Neural crest cell (in vitro differentiated cells): ENCODE measurements at places on chromosomes 5 and 9.

DNA sequence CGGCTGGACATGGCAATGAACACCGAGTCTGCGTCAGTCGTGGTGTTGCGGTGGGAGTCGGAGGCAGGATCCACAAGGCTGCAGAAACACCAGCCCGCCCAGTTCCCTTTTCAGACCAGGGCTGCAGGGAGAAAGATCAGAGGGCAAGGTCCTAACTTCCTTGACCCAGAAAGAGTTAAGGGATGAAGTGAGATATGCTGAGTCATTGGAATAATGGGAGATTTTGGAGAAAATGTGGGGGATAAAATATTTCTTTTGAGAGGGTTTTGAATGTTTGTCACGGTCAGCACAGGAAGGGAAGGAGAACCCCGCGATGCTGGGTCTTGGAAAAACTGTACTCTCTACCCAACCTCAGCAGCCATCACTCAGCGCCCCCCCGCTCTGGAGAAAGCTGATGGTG lies 416.0 kb downstream of the ICE1 start:
- H3K4me3 ChIP-seq: no peak overlapping the region
- peaks cover 4% of the 10 kb centered on the region for H3K4me1 ChIP-seq
- H3K27me3 ChIP-seq: peaks cover 2% of the 10 kb centered on the region
- DNase-seq: no peak
- no peaks in the 10 kb centered on the region for H3K36me3 ChIP-seq
- H3K27ac ChIP-seq: no peak overlapping the region

GRCh38 chr5:124477577-124477976 lies 268.9 kb downstream of the ZNF608 start:
- H3K27me3 ChIP-seq: no peaks in the 10 kb centered on the region
- H3K27ac ChIP-seq: no peak overlapping the region
- H3K4me3 ChIP-seq: no peak overlapping the region
- peaks cover 3% of the 10 kb centered on the region for H3K36me3 ChIP-seq
- DNase-seq: no peak
- H3K4me1 ChIP-seq: peaks cover 36% of the 10 kb centered on the region

GRCh38 chr5:76389513-76390154 lies 13.5 kb upstream of the IQGAP2 start:
- H3K4me3 ChIP-seq: no peak overlapping the region
- H3K27me3 ChIP-seq: no peaks in the 10 kb centered on the region
- peak overlapping the region; percentile 20 for H3K27ac ChIP-seq
- H3K4me1 ChIP-seq: peaks cover 36% of the 10 kb centered on the region
- DNase-seq: no peak
- no peaks in the 10 kb centered on the region for H3K36me3 ChIP-seq

DNA sequence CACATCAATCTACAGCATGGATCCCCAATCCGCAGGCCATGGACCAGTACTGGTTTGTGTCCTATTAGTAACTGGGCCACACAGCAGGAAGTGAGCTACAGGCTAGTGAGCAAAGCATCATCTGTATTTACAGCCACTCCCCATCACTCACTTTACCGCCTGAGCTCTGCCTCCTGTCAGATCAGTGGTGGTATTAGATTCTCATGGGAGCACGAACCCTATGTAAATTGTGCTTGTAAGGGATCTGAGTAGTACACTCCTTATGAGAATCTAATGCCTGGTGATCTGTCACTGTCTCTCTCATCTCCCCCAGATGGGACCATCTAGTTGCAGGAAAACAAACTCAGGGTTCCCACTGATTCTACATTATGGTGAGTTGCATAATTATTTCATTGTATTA lies 212.7 kb upstream of the FAM174A start:
- H3K4me3 ChIP-seq: no peak overlapping the region
- DNase-seq: no peak
- H3K27ac ChIP-seq: no peak overlapping the region
- peaks cover 8% of the 10 kb centered on the region for H3K27me3 ChIP-seq
- no peaks in the 10 kb centered on the region for H3K4me1 ChIP-seq

- no peak overlapping the region for H3K4me3 ChIP-seq
- no peaks in the 10 kb centered on the region for H3K36me3 ChIP-seq
- H3K4me1 ChIP-seq: no peaks in the 10 kb centered on the region
- no peaks in the 10 kb centered on the region for H3K27me3 ChIP-seq
- DNase-seq: no peak
Measured at GRCh38 chr9:137955586-137955985, 78.0 kb downstream of the CACNA1B start.

- peaks cover 13% of the 10 kb centered on the region for H3K4me1 ChIP-seq
- H3K27me3 ChIP-seq: no peaks in the 10 kb centered on the region
- no peak for DNase-seq
- H3K27ac ChIP-seq: peak overlapping the region; percentile 37
- H3K4me3 ChIP-seq: no peak overlapping the region
Measured at GRCh38 chr9:125066839-125067619, 76.3 kb downstream of the SCAI start.

DNA sequence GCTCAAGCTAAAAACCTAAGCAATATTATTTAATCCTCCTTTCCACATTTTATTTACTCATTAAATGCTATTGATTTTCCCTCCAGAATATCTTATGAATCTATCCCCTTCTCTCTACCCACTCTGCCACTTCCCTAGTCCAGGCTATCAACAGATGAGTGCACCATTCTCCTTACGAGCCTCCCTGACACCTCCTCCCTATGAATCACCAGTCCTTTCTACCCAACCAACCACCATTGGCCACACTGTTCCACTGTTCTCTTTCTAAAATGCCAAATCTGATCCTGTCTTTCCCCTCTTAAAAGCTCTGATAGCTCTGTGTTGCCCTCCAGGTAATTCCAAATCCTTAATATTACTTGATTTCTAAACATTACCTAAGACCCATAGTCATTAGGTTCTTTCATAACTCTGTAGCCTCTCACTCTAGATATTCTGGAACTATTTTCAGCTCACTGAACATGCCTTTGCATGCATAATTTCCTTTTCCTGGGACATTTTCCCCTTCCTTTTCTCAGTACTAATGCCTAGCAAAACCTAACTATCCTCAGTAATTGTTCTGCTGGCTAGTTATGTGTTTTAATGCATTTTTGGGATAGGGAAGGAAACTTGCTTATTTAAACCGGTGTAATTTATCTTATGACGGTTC lies 126.3 kb downstream of the UNC13B start:
- H3K27ac ChIP-seq: peak overlapping the region; percentile 14
- peaks cover 10% of the 10 kb centered on the region for H3K4me1 ChIP-seq
- H3K4me3 ChIP-seq: no peak overlapping the region
- H3K36me3 ChIP-seq: peaks cover 11% of the 10 kb centered on the region
- DNase-seq: no peak
- H3K27me3 ChIP-seq: peaks cover 8% of the 10 kb centered on the region

GRCh38 chr9:91833878-91834255 lies 116.2 kb downstream of the ROR2 start:
- no peak for DNase-seq
- no peak overlapping the region for H3K4me3 ChIP-seq
- H3K36me3 ChIP-seq: no peaks in the 10 kb centered on the region
- no peaks in the 10 kb centered on the region for H3K27me3 ChIP-seq

GRCh38 chr5:16326137-16326536 lies 139.5 kb downstream of the ZNF622 start:
- no peak overlapping the region for H3K27ac ChIP-seq
- H3K4me1 ChIP-seq: peaks cover 4% of the 10 kb centered on the region
- no peaks in the 10 kb centered on the region for H3K36me3 ChIP-seq
- no peaks in the 10 kb centered on the region for H3K27me3 ChIP-seq
- no peak overlapping the region for H3K4me3 ChIP-seq

DNA sequence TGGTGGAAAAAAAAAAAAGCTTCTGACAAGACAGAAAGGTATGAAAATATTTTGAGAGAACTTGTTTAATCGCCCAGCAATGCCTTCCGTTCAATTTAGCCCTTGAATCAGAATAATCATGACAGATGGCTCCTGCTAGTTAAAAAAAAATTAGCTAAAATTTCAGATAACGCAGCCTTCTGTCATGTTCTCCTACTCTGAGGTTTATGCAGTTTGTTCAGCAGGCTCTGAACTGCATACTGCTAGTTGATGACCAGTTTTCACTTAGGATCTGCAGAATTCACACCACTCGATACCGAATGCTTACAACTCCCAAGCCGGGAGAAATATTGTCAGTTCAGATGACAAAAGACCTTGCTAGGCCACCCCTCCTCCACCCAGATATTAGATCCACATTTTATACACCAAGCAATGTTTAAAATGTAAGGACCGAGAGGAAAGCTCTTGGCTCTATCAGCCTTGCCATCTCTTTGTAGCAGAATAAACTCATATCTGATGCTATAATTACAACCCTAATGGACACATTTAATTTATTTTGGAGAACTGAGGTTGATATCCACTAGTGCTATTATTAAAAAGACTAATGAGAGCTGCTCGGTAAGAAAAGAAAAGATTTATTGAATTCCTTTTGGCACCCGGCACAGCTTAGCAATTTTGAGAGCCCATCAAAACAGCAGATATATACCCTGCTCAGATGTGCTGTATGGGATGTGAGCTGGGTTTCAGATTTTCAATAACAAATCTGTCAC lies 322.8 kb downstream of the GLIS3 start:
- no peak overlapping the region for H3K4me3 ChIP-seq
- H3K27ac ChIP-seq: peak overlapping the region; percentile 20
- no peaks in the 10 kb centered on the region for H3K36me3 ChIP-seq
- peaks cover 37% of the 10 kb centered on the region for H3K4me1 ChIP-seq
